ENCODE measurements at places on chromosomes 6 and 20.

DNA sequence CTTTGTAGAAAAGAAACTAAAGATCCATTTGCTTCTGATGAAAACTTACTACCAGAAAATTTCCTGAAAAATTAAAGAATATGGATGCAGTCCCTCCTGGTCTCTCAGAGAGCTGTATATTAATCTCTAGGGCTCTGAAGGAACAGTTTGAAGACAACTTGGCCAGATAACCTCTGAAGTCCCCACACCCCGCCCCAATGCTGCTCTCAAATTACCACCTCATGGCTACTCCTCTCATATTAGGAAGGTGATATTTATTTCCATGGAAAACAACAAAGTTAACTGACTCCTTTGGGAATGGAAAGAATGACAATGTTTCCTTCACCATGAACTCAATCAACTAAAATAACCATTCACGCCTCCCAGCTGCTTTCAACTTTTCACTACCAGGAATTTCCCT lies 408.4 kb upstream of the FLRT3 start:
- no peak for DNase-seq

DNA sequence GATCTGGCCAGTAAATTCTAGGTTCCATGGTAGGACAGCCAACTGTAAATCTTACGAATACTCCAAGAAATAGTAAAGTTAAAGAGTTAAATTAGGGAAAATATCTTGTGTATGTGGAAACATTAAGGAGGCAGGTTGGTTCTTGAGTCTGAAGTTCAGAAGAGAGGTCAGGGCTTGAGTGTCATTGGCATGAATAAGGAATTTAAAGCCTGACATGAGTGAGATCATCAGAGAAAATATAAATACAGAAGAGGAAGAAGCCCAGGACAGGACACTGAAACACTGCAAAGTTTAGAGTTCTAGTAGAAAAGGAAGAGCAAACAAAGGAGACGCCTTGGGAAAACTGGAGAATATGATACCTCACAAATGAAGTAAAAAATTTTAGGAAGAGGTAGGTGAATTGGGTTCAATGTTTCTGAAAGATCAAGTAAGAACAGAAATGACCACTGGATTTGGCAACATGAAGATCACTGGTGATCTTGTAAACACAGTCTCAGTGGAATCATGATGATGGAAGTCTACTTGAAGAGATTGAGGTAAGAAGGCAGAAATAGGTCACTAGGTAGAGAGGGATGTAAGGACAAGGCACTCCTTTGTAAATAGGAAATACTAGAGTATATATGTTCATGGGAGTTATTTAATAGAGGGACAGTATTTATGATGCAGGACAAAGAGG lies 41.6 kb upstream of the SYNCRIP start:
- DNase-seq, result no peak

DNA sequence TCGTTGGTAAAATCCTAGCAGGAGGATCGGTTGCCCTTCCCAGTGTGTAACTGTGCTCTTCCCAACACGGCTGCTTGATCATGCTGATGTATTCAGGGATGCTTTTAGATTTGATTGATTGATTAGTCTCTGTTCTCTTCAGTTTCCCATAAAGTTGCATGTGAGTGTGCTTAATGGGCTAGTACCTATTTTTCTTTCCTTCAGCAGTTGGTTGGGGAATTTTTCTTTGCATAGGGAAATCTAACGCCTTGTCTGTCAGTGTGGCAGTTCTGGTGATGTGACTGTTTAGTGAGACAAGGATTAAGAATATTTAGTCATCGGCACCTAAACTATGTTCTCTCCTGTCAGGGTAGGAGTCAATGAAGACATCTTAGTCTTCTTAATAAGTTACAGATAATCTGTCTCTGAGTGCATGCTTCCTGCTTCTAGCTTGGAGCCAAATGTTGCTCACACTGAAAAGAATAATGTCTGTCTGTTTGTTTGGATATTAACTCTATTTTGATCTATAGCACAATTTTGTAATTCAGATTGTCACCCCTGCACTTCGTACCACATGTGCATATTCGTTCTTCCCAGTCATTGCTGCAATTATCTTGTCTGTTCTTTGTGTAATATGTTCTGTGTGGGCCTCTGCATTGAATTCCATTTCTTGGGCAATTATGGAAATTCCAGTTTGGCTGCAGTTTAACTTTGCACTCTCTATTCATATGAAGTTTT lies 169.9 kb downstream of the EDN1 start:
- DNase-seq, result no peak

- DNase-seq, result no peak
Measured at GRCh38 chr6:140879946-140880345, 1252.8 kb upstream of the GJE1 start.

GRCh38 chr6:145587334-145587733 lies 148.0 kb downstream of the EPM2A start:
- no peak for DNase-seq
